ENCODE measurements at places on chromosomes 3 and 15.

GRCh38 chr15:84402856-84403608 lies 167.5 kb downstream of the GOLGA6L4 start:
- DNase-seq = no peak

DNA sequence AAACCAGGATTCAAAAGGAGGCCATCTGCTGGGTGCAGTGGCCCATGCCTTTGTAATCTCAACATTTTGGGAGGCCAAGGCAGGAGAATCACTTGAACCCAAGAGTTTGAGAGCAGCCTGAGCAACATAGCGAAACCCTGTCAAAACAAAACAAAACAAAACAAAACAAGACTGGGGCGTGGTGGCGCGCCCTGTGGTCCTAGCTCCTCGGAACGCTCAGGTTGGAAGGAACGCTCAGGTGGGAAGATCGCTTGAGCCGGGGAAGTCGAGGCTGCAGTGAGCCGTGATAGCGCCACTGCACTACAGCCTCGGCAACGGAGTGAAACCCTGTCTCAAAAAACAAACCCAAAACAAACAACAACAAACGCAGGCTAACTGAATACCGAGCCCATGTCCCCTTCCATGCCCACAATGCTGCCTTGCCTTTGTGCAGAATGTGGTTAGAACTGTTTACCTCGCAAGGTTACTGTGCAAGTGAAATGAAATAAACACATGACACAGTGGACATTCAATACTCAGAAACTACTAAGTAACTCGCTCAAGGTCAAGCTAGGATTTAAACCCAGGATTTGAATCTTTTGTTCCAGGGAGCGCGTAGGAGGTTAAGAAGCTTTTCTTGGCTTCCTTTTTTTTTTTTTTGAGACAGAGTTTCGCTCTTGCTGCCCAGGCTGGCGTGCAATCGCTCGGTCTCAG lies 766 bp upstream of the EMC4 start:
- DNase-seq = no peak

GRCh38 chr3:151015767-151016477 lies 43.4 kb upstream of the CLRN1 start:
- DNase-seq = no peak

- no peak for DNase-seq
Measured at GRCh38 chr3:27467545-27467944, 16.6 kb downstream of the SLC4A7 start.

GRCh38 chr15:27796405-27797320 lies 302.5 kb downstream of the OCA2 start:
- no peak for DNase-seq

GRCh38 chr3:102114264-102114979 lies 265.1 kb downstream of the NFKBIZ start:
- DNase-seq = peak; percentile 7

DNA sequence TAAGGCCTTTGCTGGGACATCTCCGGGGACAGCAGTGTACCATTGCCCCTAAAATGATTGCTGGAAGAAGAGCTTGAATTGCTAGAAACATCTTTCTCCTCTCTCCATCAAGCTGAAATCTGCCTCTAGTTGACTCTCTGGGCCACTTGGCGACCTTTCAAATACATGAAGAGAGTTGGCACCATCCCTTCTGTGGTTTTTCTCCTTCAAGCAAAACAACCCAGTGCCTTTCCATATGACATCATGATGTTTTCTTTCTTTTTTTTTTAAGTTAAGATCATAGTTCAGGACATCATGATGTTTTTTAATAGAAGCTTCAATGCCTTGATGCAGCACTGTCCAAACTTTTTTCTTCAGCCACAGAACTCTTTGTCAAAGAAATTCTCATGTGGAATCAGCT lies 144.0 kb upstream of the PTPRG start:
- no peak for DNase-seq

DNA sequence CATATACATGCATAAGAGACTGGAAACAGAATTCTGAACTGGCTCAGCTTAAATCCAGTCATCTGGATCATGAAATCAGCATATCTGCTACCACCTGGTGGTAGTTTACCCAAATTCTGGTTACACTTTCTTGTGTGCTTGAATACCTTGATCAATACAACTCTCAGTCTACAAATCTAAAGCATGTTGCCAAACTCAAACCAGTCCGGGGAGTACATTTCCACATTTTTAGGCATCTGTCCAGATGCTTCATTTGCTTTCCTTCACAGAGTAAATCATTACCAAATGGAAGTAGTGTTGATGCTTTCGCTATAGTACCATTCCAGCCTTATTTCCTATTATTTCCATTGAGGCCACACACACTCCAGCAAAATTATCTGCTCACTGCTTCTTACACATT lies 126.4 kb downstream of the P2RY1 start:
- no peak for DNase-seq

GRCh38 chr3:185930393-185931107 lies 7.3 kb downstream of the TRA2B start:
- no peak for DNase-seq

DNA sequence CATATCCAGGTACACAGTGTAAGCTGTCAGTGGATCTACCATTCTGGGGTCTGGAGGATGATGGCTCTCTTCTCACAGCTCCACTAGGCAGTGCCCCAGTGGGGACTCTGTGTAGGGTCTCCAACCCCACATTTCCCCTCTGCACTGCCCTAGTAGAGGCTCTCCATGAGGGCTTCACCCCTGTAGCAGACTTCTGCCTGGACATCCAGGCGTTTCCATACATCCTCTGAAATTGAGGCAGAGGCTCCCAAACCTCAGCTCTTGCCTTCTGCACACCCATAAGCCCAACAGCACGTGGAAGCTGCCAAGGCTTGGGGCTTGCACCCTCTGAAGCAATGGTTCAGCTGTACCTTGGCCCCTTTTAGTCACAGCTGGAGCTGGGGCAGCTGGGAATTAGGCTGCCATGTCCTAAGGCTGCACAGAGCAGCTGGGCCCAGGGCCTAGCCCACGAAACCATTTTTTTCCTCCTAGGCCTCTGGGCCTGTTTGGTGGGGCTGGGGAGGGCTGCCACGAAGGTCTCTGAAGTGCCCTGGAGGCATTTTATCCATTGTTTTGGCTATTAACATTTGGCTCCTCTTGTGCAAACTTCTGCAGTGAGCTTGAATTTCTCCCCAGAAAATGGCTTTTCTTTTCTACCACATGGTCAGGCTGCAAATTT lies 65.5 kb upstream of the FILIP1L start:
- DNase-seq = no peak

GRCh38 chr3:178483704-178484103 lies 52.5 kb upstream of the KCNMB2 start:
- DNase-seq = no peak

DNA sequence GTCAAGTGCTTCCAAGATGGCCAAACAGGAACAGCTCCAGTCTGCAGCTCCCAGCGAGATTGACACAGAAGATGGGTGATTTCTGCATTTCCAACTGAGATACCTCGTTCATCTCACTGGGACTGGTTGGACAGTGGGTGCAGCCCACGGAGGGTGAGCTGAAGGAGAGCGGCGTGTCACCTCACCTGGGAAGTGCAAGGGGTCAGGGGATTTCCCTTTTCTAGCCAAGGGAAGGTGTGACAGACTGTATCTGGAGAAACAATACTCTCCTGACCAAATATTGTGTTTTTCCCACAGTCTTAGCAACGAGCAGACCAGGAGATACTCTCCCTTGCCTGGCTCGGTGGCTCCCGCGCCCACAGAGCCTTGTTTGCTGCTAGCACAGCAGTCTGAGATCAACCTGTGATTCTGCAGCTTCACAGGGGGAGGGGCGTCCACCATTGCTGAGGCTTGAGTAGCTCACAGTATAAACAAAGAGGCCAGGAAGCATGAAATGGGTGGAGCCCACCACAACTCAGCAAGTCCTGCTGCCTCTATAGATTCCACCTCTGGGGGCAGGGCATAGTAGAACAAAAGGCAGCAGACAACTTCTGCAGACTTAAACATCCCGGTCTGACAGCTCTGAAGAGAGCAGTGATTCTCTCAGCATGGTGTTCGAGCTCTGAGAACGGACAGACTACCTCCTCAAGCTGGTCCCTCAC lies 293.5 kb upstream of the SUCLG2 start:
- DNase-seq = no peak

- no peak for DNase-seq
Measured at GRCh38 chr15:81910355-81911021, 135.3 kb downstream of the MEX3B start.

GRCh38 chr15:46764851-46765250 lies 952.5 kb upstream of the SEMA6D start:
- DNase-seq = no peak

DNA sequence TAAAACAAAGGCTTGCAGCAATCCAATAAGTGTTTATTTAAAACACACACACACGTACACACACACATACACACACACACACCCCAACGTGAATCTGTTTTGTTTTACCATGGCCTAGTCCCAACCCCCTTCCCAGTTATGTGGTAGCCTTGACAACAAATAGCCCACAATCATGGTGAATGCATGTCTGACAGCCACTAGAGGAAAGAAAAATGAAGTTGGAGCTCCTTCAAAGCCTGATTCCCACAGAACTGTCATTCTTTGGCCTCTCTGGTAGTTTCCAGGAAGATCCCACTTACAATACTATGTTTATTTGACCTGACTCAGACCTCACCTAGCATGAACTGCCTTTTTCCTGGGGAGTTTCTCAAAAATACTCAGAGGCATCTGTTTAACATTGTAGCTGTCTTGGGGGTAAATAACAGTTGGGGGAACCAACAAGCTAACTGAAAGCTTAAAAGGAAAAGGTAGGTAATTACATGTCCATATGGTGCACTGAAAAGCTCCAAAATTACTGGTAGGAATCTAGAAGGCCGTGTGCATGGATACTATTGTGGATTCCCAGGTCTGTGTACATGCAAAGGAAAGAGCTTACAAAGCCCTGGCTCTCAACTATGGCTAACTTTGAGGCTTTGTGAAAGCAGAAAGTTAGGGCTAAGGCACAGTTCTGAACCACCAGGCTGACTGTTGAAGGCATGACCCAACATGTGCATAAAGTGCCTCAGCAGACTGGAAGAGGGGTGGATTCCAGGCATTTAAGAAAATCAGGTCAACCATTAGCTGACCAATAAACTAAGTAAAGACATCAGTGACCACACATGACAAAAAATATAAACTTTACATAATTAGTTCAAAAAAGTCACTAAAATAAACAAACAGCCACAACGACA lies 65.3 kb downstream of the FAIM start:
- DNase-seq = no peak

Data from activated CD4-positive, CD25-positive, alpha-beta regulatory T cell (primary cell).